ENCODE measurements at places on chromosomes 11 and 22.

- no peak for DNase-seq
Observed at GRCh38 chr22:32531228-32531627, 56.6 kb downstream of the FBXO7 start.

DNA sequence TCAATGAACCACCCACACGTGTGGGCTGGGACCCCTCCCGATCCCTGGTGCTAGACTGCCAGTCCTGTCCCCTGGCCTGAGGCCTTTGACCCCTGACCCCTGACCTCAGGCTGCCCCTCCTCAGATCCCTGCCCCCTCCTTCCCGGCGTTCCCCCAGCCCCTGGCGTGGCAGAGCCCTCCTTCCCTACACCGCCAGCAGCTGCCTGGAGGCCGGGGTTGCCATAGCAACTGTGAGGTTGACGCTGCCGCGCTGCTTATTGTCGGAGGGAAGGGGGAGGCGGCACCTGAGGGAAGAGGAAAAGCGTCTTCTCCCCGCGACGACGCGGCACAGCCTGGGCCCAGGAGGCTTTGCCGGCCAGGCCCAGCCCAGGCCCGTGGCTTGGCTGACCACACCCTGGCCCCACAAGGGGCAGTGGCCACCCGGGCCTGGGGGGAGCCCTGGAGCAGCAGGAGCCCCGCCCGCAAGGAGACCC lies 32.6 kb downstream of the SHANK3 start:
- DNase-seq: no peak

GRCh38 chr11:15688351-15688792 lies 573.6 kb downstream of the INSC start:
- DNase-seq: no peak

- no peak for DNase-seq
Observed at GRCh38 chr11:121575250-121575962, 122.6 kb upstream of the SORL1-AS1 start.

GRCh38 chr11:55732936-55733335 lies 40.3 kb upstream of the OR5D13 start:
- DNase-seq: no peak

DNA sequence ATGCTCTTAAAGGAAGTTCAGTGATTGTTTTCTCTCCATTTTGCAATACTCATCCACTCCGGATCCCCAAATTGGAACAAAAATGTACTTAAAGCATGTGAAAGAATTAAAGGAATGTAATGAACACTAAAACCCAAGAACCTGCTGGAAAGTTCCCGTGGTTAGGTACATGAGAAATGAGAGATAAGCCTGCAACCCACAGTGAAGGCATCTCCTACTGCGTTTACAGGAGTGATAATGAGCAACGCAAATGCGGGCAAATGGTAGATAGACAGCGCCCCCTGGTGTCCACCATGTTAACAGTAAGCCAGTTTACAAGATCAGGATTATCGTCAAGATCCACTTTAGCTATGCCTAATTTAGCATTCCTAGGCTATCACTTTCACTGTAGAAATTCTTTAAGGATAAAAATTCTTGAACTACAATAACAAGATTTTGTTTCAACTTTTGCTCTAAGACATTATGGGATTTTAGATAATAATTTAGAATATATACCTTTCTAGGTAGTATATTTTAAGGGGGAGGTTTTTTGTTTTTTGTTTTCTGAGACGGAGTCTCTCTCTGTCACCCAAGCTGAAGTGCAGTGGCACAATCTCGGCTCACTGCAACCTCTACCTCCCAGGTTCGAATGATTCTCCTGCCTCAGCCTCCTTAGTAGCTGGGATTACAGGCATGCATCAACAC lies 29.9 kb downstream of the ALG9 start:
- DNase-seq: peak; percentile 82

DNA sequence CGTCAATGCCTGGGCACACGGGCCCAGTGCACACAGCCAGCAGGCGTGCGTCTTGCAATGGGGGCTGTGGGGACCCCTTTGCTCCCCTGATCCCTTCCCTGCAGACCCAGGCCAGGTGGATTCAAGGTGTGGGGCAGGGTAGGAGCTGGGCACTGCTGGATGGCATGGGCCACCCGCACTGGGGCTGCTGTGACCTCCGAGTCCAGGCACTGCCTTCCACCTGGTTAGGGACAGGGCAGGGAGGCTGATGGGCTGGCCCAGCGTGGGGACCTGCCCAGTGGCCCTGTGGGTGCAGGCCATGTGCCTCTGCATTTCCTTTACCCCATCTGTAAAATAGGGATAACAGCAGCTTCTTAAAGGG lies 22.9 kb downstream of the KCNQ1 start:
- no peak for DNase-seq

- no peak for DNase-seq
Observed at GRCh38 chr22:43853328-43853931, 8.9 kb downstream of the SULT4A1 start.
